ENCODE measurements at places on chromosomes 13 and 19. TPM values are rescaled to one million over a fixed set of nuclear protein-coding genes. Genes with fewer than 3 reads are reported as not detected.

DNA sequence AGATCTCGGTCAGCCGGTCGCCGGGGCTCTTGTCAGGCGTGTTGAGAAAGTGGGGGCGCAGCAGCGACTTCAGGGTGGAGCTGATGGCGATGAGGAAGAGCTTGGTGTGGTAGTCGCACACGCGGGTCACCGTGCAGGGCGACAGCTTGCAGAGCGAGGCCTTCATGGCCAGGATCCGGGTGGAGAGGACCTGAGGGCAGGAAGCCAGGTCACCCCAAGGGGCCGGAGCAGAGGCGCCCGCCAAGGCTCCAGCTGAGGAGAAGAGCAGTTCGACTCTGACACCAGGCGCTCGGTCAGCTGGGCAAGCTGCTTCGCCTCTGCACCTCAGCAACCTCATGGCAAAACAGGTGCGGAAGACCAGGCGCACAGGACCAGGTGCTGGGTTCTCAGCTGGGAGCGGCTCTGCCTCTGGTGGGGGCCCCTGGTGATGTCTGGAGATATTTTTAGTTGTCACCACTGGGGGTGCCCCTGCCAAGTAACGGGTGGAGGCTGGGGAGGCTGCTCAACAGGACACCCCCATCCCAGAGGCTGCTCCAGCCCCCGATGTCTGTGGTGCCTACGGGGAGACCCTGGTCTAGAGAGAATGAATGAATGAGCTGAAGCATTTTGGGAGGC, 15.9 kb downstream of the CFD start:
- no peak for DNase-seq

GRCh38 chr13:47397739-47398138, 500.9 kb upstream of the HTR2A start:
- DNase-seq, result no peak

DNA sequence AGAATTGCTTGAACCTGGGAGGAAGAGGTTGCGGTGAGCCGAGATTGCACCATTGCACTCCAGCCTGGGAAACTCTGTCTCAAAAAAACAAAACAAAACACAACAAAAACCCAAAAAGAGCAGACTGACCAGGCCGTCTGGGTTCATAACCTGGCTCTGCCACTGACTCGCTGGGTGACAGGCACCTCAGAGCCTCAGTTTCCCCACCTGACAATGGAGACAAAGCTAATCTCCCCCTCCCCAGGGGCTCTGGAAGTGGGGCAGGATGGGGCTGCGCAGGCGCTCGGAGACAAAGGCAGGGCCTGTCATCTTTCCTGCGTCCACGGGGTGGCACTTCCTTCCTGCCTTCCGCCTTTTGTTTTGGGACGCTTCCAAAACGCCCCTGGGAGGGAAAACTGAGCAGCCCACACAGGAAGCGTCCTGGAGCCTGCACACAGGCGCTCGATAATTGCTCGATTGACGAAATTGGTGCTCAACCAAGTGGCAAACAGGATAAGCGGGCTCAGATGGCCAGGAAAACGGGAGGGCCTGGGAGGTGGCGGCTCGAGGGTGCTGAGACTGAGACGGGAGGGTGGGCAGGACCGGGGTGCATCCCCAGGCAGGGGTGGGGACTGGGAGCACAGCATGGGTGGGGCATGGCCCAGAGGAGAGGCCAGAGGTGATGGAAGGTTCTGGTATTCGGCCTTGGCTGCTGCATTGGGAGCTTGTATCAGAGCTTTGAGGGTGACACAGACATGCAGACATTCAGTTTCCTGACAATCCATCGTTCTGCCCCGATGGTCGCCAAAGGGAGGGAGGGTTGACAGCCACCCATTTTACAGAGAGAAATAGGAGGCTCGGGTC, 17.8 kb downstream of the SPC24 start:
- peak; percentile 97 for DNase-seq

DNA sequence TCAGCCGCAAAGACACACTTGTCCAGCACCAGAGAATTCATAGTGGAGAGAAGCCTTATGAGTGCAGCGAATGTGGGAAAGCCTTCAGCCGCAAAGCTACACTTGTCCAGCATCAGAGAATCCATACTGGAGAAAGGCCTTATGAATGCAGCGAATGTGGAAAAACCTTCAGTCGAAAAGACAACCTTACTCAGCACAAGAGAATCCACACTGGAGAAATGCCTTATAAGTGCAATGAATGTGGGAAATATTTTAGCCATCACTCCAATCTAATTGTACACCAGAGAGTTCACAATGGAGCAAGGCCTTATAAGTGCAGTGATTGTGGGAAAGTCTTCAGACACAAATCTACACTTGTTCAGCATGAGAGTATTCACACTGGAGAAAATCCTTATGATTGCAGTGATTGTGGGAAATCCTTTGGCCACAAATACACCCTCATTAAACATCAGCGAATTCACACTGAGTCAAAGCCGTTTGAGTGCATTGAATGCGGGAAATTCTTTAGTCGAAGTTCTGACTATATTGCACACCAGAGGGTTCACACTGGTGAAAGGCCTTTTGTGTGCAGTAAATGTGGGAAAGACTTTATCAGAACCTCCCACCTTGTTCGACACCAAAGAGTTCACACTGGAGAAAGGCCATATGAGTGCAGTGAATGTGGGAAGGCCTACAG, 6.8 kb downstream of the ZNF134 start:
- DNase-seq, result no peak

DNA sequence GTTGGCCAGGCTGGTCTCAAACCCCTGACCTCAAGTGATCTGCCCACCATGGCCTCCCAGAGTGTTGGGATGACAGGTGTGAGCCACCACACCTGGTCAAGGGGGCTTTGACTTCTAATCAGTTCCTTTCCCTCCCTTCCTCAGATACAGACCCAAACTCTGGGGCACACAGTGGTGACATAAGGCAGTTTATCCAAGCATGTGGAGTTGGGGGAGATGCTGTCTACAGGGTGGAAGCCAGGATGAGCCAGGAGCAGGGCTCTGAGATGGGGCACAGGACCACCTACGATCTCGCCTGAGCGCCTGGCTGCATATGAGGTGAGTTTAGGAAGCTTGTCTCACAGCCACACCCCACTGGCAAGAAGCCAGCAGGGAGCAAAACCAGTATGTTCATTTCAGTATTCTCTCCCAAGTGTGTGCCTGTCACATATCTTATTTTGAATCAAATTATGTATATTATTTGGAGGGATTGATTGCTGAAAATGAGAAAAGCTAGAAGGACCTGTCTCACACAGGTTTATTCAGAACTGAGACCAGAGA, 67.7 kb downstream of the KCTD15 start:
- DNase-seq, result peak; percentile 43

- no peak for DNase-seq
Observed at GRCh38 chr13:113855012-113855921, 8.6 kb downstream of the GAS6 start.

- DNase-seq, result peak; percentile 93
Observed at GRCh38 chr19:1811472-1811894, 593 bp downstream of the ATP8B3 start.

GRCh38 chr13:50320271-50320862, 305.1 kb downstream of the KCNRG start:
- DNase-seq, result no peak

- DNase-seq, result no peak
Observed at GRCh38 chr13:78029901-78030300, 111.3 kb upstream of the EDNRB start.

- DNase-seq, result no peak
Observed at GRCh38 chr19:45110851-45111266, 17.9 kb downstream of the PPP1R37 start.

DNA sequence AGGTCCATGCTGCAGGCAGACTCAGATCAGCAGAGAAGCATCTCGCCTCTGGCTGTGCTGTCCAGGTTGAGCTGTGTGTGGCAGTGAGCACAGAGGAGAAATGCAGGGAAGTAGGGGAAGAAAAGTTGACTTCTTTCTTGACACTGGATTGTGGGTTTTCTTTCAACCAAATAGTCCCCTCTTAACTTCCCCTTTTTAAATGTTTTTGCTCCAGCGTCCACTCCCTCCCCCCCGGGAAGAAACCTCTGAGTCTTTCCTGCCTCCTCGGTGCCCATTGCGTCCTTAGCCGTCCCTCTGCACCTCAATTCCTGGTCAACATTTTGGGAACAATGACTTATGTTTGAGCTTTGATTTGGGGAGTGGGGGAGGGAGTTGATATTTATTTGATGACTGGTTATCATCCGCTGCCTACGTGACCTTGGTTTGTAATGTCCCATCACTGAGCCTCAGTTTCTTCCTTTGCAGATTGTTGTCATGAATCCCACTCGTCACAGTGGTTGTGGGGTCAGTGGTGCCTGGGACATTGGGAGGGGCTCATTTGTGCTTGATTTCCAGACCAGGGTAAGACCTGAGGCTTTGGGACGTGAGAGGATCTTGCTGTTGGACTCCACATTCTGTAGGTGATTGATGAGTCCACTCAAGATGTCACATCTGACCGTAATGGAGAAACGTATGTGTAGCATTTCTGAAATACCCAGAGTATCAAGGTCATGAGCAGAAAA, at the start of gene LILRB2:
Gene LILRB2, minus strand, starts transcription at position 104 of the 722 bp plus-strand sequence. CDS start 614 bp downstream, outside the sequence.
- DNase-seq, result peak; percentile 42

DNA sequence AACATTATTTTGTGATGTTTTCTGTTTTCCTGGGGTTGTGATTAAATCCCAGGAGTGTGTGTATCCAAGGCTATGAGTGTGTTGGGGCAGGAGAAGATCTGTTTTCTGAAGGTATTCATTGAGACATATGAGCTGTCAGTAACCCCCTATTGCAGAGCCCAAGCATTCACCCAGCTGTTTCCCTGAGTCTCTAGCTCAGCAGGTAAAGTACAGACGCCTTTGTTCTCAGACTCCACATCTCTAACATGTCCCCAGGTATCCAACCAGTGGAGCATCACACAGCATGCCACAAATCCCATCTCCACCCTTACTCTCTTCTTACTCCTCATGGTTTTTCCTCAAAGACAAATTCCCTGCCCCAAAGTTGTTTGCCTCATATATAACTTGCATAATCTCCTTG, 213.6 kb downstream of the PCDH20 start:
- DNase-seq, result no peak

DNA sequence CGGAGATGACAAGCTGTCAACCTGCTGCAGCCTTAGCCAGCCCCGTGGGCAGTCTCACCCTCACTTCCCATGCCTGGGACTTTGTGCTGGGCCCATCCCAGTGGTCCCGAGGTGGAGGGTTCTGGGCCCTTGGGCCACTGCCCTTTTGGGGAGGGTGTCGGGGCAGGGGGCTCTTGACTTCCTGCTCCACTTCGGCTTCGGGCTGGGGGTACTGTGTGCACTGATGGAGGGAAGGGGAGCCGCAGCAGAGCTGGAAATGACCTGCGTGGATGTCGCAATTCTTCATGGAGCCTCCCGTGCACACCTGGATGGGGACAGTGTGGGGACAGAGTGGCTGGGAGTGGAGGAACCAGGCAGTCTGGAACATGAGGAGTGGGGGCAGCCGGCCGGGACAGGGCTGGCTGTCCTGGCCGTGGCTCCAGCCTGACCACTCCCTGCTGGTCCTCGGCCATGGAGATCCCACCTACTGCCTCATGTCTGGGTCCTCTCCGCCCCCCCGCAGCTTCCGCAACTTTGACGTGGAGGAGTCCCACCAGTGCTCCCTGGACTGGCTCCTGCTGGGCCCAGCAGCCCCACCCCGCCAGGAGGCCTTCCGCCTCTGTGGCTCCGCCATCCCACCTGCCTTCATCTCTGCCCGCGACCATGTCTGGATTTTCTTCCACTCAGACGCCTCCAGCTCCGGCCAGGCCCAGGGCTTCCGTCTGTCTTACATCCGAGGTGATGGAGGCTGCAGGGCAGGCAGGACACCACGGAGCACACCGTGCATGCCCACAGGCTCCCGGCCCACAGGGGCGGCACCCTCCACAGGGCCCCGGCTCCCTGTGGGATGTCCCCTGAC, 10.2 kb downstream of the LRP3 start:
- no peak for DNase-seq

SGCG gene
- 0.72 TPM for total RNA-seq

- DNase-seq, result no peak
Observed at GRCh38 chr19:32404213-32404932, 1.2 kb upstream of the DPY19L3 start.

GRCh38 chr19:39874404-39874803, 28.2 kb upstream of the FBL start:
- no peak for DNase-seq

- DNase-seq, result no peak
Observed at GRCh38 chr19:35002037-35002535, 2.0 kb downstream of the GRAMD1A start.

DNA sequence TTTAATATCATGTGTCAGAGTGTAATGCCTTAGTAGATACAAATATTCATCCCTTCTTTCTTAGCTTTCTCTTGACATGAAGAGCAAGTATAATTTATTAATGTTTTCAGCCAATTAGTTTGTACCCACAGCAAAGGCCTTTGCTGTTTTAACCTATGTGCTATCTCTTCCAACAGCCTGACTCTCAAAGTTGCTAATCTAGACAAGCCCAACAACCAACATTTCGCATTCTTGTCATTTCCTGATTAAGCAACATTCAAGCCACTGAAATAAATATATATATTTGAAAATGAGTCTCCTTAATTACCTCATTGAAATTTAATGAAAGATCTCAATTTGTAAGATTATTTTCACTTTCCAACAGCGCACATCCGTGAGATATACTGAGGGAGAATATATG, 18.5 kb downstream of the EPSTI1 start:
- no peak for DNase-seq

FFAR2 gene
- total RNA-seq, result 0.49 TPM

DNA sequence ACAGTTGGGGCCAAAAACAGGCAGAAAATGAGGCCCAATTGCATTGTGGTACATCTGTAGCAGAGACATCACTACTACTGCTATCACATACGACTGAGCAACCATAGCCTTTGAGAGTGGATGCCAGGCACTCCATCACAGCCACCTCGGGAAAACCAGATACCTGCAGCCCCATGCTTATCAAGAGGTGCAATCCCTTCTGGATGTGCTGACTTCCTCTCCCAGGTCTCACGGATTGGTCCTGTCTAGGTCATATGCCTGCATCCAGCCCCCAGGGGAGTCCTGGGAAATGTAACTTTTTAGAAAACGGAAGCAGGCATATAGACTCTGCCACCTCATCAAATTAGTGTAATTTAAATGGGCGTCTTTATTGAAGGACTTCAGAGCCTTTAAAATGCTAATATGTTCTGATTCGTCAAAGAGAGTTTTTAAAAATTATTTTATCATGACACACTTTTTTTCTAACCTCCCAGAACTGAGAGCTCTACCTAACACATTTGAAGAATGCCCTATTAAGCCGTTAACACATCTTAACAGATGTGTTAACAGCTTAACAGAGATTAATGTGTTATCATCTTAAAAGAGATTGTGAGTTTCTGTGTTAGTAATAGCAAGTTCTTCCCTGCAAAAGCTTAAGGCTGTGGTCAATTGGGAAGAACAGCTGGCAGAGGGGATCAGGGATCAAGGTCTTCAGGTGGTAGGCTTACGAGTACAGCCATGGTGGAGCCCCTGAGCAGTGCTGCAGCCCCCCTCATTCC, 63.9 kb downstream of the DLEU7 start:
- no peak for DNase-seq

LILRA1 gene
- not detected for total RNA-seq

GRCh38 chr13:20053016-20053415, 94.5 kb downstream of the ZMYM2 start:
- no peak for DNase-seq

DNA sequence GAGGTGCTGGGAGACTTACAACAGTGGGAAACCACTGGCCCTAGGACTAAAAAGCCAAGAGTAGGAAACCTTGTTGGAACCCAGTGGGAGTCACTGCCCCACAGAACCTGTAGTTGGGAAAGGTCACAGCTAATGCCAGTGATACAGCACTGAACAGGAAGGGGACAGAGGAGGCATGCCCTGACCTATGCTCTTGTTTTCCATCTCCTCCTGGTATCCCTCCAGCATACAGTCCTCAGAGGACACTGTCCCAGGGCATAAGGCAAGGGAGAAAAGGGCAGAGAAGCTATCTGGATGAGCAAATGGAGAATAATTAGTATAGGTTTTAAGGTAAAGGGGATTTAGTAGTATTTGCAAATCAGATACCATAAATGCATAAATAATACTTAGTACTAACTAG, 11.2 kb upstream of the TBC1D4 start:
- DNase-seq, result no peak
